GM12892 (cell line): ENCODE measurements at places on chromosomes 16 and 17.
A peak's percentile ranks its signal among the peaks of the same experiment; 100 is the strongest.

GRCh38 chr16:75326333-75326732 is 74.9 kb upstream of the BCAR1 start:
- DNase-seq = no peak

- no peak for DNase-seq
Measured at GRCh38 chr16:11597235-11598095, 10.7 kb upstream of the LITAF start.

DNA sequence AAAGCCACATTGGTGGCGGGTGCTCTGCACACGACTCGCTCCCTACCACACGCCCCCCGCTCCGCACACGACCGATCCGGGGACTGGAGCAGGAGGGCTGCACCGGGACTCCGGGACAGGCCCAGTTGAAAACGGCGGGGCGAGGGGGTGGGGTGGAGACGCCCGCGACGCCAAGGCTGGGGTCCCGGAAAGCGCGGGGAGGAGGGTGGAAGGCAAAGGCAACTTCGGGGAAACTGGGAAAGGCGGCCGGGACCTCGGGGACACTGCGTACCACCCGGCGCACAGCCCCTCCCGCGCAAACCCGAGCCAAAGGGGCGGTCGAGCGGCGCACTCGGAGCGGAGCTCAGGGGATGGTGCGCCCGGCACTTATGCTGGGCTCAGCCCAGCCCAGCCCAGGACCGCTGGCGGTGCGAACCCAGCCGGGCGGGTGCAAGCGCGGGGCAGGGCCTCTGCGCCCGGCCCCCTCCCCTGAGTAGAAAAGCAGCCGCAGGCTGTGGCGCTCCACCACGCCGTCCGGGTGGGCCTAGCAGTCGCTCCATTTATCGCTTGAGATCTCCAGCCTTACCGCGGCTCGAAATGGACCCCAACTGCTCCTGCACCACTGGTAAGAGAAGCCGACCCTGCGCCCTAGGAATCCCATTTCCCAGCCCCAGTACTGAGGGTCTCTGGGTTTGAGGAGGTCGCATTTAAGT is at the start of gene MT1M:
TSS of gene MT1M (plus strand) at position 504 of the 692 bp plus-strand sequence. CDS start at position 577, 73 bp downstream.
- no peak for DNase-seq

- DNase-seq = no peak
Measured at GRCh38 chr17:32826076-32826475, 50.8 kb downstream of the MYO1D start.

GRCh38 chr16:67022531-67023214 is 6.3 kb upstream of the CBFB start:
- DNase-seq = no peak

DNA sequence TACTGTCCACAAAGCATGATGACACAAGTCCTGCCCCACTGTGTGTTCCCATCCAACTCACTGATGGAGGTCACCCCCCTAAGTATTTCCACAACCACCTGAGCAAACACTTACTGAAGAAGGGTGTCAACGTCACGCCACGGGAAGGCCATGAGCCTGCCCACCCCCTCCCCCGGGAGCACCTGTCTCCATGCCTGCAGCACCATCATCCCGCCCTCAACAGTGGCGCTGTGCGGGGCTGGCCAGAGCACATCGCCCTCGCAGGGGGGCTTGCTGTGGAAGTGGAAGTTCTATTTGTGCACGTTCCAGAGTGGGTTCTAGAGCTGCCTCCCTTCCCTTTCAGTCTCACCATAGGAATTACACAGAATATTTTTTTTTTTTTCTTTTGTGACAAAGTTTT is 4.3 kb upstream of the MBTPS1 start:
- DNase-seq = no peak

DNA sequence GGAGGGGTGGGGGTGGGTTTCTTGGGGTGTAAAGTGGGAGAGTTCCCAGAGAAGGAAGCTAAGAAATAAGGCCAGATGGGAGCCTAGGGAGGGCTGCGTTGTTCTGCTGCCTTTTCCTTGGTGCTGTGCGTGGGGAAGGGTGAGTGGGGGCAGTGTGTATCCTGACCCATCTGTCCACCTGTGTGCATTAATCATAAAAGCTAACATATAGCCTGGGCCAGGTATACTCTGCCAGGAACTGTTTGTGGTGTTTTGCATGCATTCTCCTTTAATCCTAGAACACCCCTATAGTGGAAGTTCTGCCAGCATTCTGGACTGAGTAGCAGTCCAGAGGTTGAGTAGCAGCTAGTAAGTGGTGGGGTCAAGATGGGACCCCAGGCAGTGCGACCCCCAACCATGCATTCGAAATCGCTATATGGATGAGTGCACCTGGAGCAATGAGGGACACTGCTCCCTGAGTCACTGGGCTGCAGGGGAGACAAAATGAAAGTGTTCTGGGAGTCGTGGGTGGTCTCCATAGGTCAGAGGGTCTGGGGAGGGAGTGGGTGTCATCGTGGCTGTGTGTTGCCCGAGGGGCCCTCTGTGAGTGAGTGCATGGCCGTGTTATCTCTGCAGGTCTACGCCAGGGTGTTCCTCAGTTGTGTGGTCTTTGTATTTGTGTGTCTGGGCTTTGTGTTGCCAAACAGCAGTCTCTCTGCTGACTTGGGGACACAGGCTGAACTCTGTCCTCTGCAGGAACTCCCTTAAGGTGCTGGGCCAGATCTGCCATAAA is 1.3 kb downstream of the ERBB2 start:
- DNase-seq = no peak

GRCh38 chr17:43628089-43628650 is 33.6 kb downstream of the MEOX1 start:
- no peak for DNase-seq

- DNase-seq = no peak
Measured at GRCh38 chr17:68594552-68594951, 6.6 kb downstream of the FAM20A start.

DNA sequence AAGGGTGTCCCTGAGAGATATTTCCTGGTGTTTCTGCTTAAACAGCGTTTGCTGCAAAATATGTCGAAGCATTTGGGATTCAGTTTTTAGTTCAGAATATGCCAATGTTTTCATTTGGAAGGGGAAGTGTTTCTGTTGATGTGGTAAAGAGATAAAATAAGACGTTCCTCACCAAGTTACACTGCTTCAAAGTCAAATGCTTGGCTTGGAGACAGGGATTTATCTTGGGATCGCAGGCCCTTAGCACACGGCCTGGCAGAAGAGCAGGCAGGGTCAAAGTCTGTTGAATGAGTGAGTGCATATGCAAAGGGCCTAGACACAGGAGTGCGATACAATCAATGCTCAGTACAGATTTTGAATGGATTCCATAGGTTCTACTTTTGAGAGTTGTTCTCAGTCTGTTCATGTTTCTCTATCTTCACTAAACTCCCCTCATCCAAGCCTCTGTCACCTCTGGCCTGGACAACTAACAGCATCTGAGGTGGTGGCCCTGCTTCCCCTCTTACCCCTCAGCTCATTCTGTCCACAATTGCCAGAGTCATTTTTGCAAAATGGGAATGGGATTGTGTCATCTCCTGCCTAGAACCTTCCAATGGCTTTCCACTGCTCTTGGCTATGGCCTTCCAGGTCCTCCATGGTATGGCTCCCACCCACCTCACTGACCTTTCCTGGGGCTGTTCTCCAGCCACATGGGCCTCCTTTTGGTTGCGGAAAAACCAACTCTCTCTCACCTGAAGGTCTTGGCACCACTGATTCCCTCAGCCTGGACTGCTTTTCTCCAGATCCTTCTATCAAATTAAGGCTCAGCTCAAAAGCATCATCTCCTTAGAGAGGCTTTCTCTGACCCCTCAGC is 3.2 kb downstream of the DEXI start:
- no peak for DNase-seq

DNA sequence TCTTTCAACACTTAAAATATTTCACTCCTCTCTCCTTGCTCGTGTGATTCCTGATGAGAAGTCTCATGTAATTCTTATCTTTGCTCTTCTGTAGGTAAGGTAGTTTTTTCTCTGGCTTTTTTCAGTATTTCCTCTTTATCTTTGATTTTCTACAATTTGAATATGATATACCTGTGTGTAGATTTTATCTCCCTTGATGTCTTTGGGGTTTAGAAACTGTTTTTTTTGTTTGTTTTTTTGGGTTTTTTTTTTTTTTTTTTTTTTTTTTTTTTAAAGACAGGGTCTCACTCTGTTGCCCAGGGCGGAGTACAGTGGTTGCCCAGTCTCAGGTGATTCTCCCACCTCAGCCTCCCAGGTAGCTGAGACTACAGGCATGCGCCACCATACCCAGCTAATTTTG is 26.6 kb downstream of the MOSMO start:
- DNase-seq = no peak

- no peak for DNase-seq
Measured at GRCh38 chr16:68083861-68084503, 1.2 kb upstream of the NFATC3 start.

DNA sequence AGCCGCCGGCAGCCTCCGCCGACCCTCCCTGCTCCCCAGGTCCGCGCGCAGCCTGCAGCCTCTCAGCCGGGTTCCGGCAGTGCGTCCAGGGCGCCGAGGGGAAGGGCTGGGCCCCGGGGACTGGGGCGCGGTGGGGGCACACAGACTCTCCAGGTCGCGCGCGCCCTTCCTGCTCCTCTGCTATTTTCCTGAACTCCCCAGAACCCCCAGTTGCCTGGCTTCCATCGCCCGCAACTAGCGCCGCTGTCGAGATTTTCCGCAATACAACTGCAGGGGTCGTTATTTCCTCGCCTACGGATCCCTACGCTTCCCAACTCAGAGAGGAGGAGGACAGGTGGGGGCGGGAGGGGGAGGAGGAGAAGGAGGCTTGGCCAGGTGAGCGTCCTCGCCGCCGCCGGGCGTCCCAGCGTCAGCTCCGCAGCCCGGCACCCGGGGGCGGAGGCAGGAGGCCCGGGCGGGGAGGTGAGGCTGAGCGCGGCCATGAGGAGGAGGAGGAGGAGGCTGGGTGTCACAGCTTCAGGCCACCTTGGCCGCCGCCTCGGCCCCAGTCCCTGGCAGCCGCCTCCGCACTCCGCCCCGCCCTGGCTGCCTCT is at the start of gene CA10:
TSS of gene CA10 (minus strand) at position 265 of the 593 bp plus-strand sequence.
- no peak for DNase-seq

DNA sequence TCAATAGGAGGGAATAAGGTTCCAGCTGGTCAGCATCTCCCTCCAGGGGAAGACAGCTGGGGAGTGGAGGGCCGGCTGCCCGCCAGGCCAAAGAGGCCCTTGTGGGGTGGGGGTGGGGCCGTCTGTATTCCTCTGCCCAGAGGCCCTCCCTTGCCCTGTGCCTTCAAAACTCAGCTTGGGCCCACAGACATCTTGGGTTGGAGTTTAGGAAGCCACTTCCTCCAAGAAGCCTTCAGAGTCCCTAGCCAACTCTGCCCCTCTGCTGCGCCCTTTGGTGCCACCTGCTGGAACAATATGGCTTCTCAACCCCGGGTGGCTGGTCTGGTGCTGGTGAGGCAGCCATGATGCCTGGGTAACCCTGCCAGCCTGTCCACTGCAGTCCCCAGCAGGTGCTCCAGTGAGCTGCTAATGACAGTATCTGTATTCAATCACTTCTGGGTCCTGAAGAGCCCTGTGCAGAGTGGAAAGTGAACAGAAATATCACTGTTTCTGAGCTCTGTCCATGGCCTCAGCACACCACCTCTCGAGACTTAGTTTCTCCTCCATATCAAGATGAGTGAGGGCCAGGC is 16.7 kb downstream of the HSD11B2 start:
- DNase-seq = peak; percentile 80

DNA sequence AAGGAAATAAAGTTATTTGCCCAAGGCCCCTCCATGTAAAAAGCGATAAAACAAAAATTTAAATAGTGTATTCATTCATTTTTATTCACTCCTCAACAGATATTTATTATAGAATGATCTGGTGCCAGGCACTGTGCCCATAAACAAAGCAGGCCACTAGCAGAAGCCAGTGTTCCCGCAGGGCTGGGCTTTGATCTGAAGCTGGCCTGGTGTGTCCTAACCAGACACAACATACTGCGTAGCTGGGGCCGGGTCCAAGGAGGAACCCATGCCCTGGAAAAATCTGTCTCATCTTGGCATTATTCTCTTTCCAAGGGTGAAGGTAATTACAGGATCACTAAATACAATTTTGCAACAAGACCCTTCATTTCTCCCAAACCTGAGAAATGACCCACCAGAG is 537.4 kb upstream of the CDH5 start:
- no peak for DNase-seq

- no peak for DNase-seq
Measured at GRCh38 chr17:56847106-56847505, 13.2 kb downstream of the DGKE start.

GRCh38 chr17:50586421-50587247 is 26.1 kb downstream of the CACNA1G start:
- DNase-seq = no peak

DNA sequence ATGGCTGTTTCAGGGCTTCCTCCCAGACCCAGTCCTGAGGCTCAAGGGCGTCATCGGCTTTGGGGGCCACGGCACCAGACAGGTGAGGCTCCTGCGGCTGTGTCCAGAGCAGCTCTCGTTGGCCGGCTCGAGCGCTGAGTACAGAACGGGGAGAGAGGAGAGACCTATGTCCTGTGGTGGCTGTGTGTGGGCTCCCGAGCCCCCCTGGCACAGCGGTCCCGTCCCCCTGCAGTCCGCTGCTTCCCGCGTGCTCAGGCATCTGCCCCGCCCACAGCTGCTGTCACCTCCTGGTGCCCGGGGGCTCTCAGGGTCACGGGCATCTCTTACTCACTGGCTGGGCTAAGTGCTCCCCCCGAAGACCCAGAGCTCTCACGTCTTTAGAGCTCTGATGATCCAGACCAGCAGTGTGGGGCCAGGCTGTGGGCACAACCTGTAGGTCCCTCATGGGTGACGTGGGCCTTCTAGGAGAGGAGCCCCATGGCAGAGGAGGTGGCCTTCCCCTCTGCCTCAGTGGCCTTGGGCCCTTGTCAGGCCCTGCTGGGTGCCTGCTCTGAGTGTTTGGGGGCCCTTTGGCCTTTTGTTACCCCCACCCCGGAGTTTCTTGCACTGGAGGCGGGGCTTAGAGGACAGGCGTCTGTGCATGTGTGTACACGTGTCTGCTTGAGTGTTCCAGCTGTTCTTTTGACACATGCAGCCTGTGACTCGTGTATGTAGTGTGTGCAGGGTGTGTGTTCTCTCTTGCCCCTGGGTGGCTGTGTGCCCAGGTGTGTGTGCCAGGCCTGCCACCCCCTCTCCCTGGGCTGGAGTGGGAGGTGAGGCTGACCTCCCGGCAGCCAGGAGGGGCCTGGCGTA is 3.5 kb downstream of the WDR90 start:
- no peak for DNase-seq

DNA sequence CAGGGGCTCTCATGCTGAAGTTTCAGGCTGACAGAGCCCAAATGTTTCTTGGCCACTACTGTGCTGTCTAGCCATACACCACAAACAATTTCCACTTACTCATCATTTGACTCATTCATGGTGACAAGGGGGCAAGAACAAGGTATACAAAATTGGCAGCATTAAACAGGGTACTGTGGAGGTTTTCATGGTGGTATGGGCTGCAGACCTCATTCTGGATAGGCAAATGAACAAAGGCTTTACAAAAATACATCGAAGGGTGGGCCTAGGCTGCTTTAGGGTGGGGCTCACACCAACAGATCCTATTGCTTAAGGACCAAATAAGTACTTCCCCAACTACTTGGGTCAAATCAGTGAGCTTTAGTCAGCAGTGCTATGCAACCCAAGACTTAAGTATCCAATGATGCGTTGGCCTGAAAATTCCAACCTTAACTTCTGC is 53.0 kb downstream of the N4BP1 start:
- no peak for DNase-seq

- DNase-seq = no peak
Measured at GRCh38 chr17:76054112-76054476, 18.2 kb downstream of the SRP68 start.
